Stimulated activated CD4-positive, alpha-beta T cell treated with anti-CD3 and anti-CD28 coated beads, TNF-alpha, amount 100 ng/mL, for 4 hours (primary cell): ENCODE measurements at places on chromosomes 7 and 10.

- no peak for DNase-seq
Measured at GRCh38 chr10:74255214-74255613, 104.2 kb downstream of the ADK start.

GRCh38 chr7:84091318-84091717 is 103.3 kb downstream of the SEMA3A start:
- no peak for DNase-seq

- DNase-seq: no peak
Measured at GRCh38 chr10:12322583-12323131, 26.7 kb upstream of the CAMK1D start.

GRCh38 chr7:24741679-24742505 is 15.4 kb downstream of the GSDME start:
- no peak for DNase-seq

GRCh38 chr7:86918245-86918644 is 141.2 kb downstream of the ELAPOR2 start:
- DNase-seq: no peak

DNA sequence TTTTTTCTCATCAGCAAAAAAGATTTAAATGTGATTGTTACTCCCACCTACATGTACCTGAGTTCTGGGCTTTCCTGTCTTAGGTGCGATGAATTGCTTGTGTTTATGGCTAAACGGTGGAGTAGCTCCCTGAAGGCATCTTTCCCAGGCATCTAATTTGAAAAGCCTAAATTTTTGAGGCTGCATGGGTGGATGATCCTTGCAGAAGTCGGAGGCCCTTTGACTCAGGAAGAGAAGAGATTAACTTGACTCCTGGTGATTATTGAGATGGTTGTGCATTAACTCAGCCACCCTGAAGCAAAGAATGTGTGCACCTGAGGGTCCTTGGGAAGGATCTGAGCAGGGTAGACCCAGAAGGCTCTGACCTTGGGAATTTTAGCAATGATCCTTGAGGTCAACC is 155.6 kb upstream of the SEMA3C start:
- no peak for DNase-seq

DNA sequence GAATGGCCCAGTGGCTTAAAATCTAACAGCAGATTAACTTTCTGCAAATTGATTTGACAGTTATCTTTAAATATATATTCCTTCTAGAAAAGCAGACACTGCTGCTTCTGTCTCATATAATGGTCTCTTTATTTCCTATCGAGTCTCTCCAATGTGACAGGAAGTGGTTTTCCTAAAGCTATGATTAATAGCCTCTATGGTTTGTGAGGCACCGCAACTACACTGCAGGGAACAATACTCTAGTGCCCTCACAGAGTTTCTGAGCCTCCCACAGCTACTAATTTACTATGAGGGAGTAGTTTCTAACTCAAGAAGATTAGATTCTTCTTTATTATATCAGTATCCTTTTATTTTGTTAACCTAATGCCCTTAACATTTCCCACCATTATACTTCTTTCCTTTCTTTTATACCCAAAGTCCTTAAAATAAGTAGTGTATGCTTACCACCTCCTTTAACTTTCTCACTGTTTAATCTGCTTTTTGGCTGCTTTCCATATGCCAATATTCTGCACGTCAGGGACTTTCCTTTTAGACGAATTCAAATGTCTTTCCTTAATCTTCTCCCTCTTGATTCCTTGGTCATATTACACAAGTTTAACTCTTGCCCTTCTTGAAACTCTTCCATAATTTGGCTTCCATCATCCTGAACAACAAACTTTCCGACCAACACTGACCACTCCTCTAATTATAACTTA is 23.8 kb upstream of the AHR start:
- no peak for DNase-seq

- no peak for DNase-seq
Measured at GRCh38 chr7:116801092-116801710, 61.2 kb upstream of the CAPZA2 start.

- DNase-seq: no peak
Measured at GRCh38 chr10:14820010-14820774, 17.6 kb downstream of the CDNF start.

DNA sequence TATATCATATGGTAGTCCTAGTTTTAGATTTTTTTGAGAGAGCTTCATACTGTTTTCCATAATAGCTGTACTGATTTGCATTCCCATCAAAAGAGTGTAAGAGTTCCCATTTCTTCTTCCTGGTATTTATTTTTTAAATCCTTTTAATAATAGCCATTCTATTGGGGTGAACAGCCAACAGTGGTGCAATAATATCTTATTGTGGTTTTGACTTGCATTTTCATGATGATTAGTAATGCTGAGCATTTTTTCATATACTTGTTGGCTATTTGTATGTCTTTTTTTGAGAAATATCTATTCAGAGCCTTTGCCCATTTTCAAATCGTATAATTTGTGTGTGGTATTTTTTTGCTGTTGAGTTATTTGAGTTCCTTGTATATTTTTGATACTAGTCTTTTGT is 167.4 kb downstream of the FZD1 start:
- no peak for DNase-seq

- DNase-seq: no peak
Measured at GRCh38 chr7:76424413-76425111, at the start of gene ZP3. Gene ZP3, plus strand, starts transcription at chr7:76424950. Its CDS starts 15 bp downstream, at chr7:76424965.

DNA sequence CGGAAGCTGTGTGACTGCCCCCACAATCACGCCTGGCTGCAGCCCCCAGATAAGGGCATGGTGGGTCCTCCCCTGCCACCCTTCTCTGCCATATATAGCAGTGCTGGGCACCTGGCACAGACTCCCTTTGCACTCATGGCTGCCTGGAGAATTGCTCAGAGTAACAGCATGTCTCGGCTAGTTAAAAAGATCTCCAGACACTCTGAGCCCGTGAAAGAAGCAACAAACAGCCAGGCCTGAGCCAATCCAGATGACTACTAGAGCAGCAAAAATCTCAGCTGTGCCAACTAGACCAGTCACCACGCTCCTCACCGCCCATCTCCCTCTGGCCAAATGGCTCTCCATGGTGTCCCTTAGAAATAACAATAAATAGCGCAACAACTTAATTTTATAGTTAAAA is 71.3 kb downstream of the PARD3 start:
- no peak for DNase-seq

DNA sequence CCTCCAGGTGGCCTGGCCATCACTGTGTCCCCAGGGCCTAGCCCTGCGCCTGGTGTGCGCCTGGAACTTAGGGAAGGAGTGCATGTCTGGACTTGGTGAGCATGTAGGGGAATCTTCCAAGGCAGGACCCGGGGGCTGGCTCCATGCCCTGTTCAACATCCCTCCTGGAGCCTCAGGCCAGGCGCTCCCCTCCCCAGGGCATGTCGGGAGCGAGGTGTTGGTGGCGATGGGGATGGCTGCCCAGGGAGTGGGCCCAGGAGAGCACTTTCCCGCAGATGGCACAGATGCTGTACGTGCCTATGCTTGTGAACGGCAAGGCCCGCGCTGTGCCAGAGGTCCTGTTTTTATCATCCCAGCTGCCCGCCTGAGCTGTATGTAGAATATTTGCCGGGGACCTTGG is 55.0 kb downstream of the CDH23 start:
- DNase-seq: no peak

DNA sequence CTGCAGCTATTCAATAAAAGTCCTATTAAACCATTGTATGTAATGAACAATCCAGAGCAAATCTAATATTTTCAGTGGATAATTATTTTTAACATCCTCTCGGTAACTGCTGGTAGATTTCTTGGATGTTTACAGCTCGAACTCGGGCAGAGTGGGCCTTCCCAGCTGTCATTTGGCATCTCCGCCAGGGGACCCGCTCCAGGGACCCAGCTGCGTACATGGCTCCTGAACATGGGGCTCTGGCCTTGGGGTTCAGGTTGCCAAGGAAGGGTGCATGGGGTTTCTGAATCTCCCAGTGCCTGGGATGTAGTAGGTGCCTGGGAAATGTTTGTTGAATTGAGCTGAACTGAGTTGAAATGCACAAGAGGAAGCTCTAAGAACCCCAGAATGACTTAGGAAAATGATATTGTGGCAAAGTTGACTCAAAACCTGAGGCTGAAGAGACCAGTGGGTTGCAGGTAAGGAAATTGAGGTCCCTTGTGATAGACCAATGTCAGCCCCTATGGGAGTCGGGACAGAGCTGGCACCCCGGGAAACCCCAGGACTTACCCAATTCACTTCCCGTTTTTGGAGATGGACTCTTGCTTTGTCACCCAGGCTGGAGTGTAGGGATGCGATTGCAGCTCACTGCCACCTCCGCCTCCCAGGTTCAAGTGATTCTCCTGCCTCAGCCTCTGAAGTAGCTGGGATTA is 228.4 kb downstream of the CUX1 start:
- DNase-seq: no peak

- no peak for DNase-seq
Measured at GRCh38 chr10:32139223-32140073, 83.2 kb upstream of the KIF5B start.

- no peak for DNase-seq
Measured at GRCh38 chr7:81769891-81770727, at the start of gene HGF. Gene HGF, minus strand, starts transcription at chr7:81770047. Its CDS starts 76 bp downstream, at chr7:81769971.

GRCh38 chr10:123831259-123831658 is 60.3 kb downstream of the CPXM2 start:
- no peak for DNase-seq

GRCh38 chr7:55148571-55148970 is 129.8 kb downstream of the EGFR start:
- DNase-seq: no peak

DNA sequence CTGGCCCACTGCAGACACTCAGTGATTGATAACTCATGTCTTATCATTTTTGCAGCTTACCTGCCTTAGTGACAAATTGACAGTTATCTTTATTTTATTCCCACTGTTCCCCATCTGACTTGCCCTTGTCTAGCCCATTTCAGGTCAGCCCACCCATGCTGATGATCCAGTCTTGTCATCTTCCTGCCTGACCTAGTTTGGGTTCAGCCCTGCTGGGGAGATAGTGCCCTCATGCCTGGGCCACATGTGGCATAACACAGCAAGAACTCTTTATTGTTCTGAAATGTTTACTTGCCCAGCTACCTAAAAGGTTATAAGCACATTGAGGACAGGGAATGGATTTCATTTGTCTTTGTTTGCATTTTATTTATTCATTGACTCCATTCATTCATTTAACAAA is 75.6 kb downstream of the ENTPD1 start:
- DNase-seq: no peak

DNA sequence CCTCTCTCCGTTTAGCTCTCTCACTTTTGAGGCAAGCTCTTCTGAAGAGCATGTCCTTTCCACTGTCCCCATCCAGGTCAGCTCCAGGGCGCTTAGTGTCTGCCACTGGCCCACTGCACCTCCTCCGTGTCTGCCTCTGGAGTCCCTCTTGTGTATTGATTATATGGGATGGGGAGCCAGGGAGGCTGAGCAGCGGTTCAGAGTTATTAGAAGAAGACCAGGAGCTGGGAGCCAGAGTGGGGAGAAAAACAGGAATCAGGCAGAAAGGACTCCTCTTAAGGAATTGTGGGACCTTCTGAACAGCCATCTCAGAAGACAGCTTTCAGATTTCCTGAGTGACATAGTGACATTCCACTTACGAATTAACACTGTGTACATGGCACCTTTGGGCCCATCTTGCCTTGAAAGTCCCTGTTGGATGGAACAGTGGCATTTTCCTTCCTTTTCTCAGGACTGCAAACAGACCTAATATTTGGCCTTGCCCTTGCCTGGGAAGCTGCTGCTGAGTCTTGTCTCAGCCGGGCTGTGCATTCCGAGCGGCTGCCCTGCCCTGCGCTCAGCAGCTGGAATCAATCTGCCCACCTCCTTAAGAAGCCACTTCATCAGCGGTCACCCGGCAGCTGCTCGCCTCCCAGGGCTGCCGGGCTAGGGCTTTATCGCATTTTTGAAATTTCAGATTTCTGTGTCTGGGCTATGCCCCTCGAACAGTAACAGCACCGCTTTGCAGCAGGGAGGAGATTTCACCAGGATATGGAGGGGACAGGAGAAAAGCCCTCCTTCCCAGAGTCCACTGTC is 81.1 kb upstream of the PRKG1 start:
- no peak for DNase-seq

GRCh38 chr7:78842068-78842467 is 611.4 kb downstream of the MAGI2 start:
- DNase-seq: no peak

DNA sequence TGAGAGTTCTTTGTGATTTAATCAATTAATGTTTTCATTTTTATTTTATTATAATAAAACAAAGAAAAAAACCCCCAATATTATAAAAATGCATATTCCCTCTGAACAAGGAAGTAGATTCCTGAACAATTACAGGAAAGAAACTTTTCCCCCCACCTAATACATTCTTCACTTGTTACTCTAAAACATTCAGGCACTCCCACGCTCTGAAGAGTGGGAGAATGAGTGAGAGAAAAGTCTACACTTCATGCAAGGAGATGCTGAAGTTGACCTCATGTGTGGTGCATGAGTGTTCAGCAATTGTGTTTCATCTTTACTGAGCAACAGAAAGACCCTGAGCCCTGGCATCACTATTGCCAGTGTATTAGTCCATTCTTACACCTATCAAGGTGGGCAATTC is 244.2 kb upstream of the IGFBP3 start:
- no peak for DNase-seq

- no peak for DNase-seq
Measured at GRCh38 chr7:135717693-135718092, 10.3 kb downstream of the SLC13A4 start.

DNA sequence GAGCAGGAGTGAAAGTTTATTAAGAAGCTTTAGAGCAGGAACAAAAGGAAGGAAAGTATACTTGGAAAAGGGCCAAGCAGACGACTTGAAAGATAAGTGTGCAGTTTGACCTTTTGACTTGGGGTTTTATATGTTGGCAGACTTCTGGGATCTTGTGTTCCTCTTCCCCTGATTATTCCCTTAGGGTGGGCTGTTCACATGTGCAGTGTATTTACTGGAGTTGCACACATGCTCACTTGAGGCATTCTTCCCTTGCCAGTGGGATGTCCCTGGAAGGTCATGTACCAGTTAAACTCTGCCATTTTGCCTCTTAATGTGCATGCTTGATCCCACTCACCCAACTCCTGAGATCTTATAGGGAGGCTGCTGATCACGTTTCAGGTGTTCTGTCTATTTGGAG is 23.4 kb upstream of the ARHGAP12 start:
- DNase-seq: no peak

- no peak for DNase-seq
Measured at GRCh38 chr7:140084972-140085371, 22.2 kb upstream of the PARP12 start.

GRCh38 chr7:36958111-36958733 is 233.9 kb upstream of the AOAH start:
- DNase-seq: no peak
